ENCODE measurements at places on chromosomes 7 and 10.

DNA sequence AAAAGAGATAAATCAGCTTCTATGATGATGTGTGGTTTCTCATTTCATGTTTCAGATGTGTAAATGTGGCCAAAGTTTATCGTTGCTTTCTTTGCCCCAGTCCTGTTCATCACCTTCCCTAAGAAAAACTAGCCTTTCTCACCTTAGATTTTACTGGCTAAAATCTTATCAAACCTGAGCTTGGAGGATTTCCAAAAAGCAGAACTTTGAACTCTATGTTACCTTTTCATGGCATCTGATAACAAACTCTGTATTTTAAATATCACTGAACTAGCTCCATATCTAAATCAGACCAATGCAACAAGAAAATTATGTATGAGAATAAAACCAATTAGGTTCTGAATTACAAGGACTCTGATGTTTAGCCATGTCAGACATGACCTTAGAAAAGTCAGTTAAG, 323.4 kb upstream of the DGKB start:
- no peak for DNase-seq

GRCh38 chr7:80249619-80250295, 115.1 kb downstream of the GNAI1 start:
- DNase-seq, result no peak

DNA sequence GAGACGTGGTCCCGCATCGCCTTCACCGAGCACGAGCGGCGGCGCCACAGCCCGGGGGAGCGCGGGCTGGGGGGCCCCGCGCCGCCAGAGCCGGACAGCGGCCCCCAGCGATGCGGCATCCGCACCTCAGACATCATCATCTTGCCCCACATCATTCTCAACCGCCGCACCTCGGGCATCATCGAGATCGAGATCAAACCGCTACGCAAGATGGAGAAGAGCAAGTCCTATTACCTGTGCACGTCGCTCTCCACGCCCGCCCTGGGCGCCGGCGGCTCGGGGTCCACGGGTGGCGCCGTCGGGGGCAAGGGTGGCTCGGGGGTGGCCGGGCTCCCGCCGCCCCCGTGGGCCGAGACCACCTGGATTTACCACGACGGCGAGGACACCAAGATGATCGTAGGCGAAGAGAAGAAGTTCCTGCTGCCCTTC, 737 bp downstream of the CNNM2 start:
- peak; percentile 17 for DNase-seq

- no peak for DNase-seq
Measured at GRCh38 chr10:28127881-28128280, 129.0 kb upstream of the ODAD2 start.

GRCh38 chr7:85095366-85095765, 91.5 kb downstream of the SEMA3D start:
- DNase-seq, result no peak
